ENCODE measurements at places on chromosomes 6 and 20.
A peak's percentile ranks its signal among the peaks of the same experiment; 100 is the strongest.

GRCh38 chr6:112311950-112312547, 35.1 kb upstream of the RFPL4B start:
- DNase-seq = peak; percentile 25

GRCh38 chr20:48126227-48126740, 341.0 kb upstream of the SULF2 start:
- no peak for DNase-seq

DNA sequence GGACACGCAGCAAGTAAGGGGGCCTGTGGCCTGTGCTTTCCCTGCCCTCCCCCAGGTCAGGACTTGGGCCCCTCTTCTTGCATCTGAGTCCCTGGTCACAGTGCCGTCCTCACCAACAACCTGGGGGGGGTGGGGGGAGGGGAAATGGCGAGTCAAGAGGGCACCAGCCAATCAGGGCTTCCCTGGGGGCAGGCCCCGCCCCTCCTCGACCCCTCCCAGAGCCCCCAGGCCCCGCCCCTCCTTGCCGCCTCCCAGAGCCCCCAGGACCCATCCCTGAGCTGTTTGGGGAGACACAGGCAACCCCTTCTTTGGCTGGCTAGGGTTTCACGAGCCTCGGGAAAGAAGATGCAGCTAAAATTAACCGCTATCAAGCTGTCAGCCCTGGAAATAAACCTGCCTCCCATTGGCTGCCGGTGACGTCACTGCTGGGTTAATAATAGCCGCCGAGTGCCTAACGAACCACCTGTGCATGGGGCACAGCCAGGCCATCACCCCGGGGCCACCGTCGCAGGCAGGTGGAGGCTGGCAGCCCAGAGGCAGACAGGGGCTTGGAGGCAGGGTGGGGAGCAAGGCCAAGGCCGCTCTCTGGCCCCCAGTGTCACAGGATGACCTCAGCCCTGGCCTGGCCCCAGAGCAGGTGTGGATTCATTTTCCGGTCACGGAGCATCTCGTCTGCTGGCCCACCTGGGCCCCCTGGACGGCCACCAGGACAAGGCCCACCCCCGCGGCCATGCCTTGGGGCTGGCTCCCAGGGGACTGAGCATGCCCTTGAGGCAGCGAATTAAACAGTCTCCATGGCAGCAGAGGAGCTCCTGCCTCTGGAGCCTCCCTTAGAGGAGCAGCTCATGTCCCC, 3.2 kb upstream of the EEF1A2 start:
- DNase-seq = no peak

DNA sequence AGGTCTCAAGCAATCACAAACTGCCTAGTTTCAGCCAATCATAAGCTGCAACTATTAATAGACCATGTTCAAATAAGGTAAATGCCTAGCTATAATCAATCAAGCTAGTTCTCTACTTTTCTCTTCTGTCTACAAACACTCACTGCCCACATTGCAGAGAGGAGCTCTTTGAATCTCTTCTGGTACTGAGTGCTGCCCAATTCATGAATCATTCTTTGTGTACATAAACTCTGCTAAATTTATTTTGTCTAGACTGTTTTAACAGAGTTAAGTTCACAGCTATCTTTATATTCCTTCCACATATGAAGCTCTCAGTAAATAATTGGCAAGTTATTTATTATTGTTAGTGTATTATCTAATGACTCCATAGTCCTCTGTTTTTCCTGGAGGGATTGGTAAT, 411.0 kb downstream of the EPHA7 start:
- DNase-seq = no peak

DNA sequence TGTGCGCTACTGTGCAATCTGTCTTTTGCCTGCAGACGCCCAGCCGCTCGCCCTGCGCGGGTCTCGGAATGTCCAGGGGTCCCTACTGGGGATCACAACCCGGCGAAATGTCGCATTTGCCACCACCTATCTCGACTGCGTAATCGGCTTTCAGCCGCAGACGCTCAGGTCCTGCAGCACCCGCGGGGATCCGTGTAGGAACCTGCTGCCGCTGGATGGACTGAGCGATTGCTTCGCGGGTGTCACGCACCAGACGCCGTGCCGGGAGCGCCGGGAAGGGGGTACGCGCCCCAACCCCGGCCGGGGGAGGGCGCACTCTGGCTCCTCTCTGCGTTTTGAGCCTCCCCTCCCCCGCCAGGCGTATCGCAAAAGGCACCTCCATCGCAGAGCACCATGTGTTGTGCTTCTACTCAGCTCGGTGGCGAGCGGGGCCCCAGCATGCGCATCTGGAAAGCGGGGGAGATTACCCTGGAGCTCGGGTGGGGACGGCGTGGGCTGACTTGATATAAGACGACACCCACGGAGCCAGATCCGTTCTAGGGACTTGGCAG, 747 bp upstream of the PTPRA start:
- DNase-seq = peak; percentile 92

- DNase-seq = no peak
Observed at GRCh38 chr6:156840136-156840535, 63.0 kb downstream of the ARID1B start.

DNA sequence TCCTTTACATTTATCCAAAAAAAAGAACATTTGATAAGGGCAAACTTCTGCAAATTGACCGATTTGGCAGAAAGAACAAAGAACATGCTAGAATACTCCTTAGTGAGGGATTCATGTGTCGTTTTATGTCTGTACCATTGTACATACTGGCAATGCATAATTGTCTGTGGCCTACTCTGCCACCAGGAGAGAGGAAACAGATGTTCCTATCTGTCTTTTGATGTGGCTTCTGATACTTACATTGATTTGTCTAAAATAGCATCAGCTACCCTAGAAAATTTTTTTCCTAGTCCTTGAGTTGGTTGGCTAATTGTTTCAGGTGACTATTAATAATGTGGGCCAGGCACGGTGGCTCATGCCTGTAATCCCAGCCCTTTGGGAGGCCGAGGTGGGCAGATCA, 654.1 kb downstream of the KIF16B start:
- DNase-seq = no peak

All from erythroblast (primary cell).